ENCODE measurements at places on chromosomes 5 and 9.

- DNase-seq: no peak
Measured at GRCh38 chr5:157677931-157678330, 6.6 kb downstream of the C5orf52 start.

DNA sequence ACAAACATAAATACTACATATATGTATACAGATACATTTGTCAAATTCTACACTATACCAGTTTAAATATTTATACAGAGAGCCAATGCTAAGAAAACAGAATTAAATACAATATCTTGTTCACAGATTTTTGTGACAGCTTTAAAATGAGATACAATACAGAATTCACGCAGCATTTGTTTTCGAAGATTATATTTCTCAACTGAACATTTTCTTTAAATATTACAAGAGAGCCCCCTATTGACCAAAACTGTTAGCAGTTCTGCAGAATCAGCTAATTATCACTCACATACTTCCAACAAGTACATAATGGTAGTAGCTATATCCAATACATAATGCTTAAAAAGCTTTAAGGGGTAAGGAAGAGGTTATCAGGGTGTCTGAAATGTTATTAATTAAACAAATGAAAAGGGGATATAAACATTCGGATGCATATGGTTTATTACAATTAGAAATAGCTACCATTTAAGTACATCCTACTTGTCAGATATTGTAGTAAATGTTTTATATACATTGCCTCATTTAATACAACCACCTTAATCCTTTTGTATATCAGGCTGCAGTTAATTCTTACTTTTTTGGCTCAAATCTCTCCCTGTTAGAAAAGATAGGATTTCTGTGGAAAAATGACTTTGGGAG is 31.7 kb downstream of the ZDHHC21 start:
- no peak for DNase-seq

DNA sequence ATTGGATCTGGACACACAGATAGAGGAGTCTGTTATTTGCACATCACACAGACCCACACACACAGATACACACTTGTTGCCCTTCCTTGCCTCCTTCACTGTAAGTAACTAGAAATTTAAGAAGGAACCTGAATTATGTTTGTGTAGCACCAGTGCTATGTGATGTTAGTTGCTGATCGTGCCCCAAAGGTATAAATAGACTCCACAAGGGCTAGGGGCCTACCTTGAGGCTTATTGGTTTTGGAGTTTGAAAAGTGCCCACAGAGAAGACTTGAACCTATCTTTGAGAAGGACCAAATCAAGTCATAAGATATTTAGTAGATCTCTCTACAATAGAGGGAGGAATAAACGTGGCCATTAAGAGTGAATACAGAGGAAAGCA is 8.8 kb upstream of the TGFBI start:
- DNase-seq: no peak

DNA sequence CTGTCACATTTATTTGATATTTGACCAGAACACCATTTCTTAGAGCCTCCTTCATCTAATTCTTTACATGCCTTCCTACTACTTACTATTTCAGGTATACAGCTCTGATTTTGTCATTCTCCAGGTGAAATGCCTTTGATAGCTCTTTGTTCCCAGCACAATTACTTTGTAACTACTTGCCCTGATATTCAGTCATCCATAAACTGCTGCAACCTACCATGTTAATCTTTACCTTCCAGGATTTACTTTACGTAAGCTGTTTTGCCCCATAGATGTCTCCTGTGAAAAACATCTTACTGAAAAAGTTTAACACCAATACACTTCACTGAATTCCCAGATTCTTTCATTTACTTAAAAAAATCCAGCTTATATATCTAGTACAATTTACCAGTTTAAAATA is 443.8 kb upstream of the CYLC2 start:
- no peak for DNase-seq

GRCh38 chr5:171264843-171265242 is 44.2 kb upstream of the TLX3 start:
- no peak for DNase-seq

- DNase-seq: no peak
Measured at GRCh38 chr5:177350776-177351391, 584 bp downstream of the LMAN2 start.

GRCh38 chr5:178420354-178420781 is 169.8 kb downstream of the COL23A1 start:
- no peak for DNase-seq

DNA sequence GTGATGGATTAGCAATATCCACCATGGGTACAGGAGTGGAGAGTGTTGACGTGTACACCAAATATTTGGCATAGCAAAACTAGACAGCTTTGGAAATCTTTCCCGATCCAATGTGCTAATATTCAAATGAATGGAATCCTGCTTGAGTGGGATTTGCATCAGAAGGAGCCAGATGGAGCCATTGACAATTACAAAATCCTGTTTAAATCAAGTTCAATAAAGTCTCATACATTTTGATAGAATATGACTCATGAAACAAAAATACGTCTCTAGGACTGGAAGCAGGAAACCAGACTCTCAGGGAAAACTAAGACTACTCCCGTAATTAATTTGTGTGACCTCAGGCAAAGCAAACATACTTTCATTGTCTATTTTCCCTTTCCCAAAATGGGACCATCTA is 13.0 kb downstream of the TNC start:
- DNase-seq: no peak

DNA sequence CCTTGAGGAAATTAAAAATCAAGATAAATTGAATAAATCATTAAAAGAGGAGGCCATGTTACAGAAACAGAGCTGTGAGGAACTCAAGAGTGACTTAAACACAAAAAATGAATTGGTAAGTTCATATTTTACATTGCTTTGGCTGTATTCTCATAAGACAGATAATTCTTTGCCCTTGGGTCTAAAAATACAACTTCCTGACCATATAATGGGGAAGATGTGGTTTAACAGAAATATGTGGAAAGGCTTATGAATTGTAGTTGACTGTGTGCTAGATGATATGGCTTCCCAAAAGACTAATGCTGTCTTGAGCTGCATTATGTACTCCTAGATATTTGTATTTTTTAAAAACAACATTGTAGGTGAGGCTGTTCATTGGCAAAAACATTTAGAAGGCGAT is 33.1 kb downstream of the CNTRL start:
- no peak for DNase-seq

GRCh38 chr5:43174586-43174985 is 17.4 kb upstream of the NIM1K start:
- DNase-seq: no peak

DNA sequence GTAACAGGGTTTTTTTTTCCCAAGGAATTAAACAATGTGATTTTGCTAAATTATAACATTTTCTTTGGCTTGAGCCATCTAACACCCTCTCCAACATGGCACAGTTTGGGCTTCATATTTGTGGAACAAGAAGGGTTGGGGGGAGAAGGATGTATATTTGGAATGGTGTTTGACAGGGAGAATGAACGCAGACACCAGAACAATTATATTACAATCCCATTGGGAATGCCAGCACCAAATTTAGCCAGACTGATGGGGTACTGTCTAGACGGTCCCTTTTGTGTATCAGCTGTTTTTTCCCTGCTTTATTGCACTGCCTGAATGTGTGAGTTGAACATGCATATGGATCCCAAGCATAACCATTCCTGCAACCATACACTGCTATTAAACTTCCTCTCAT is 130.9 kb upstream of the TMEM161B start:
- no peak for DNase-seq

All from right atrium auricular region (tissue), 2 donors.